Left renal cortex interstitium (tissue), 4 donors: ENCODE measurements at places on chromosomes 13 and 19.

GRCh38 chr13:23752111-23753001 is 136.8 kb downstream of the MIPEP start:
- DNase-seq: no peak

GRCh38 chr19:17755977-17756670 is 4.8 kb downstream of the FCHO1 start:
- DNase-seq: no peak

- DNase-seq: no peak
Measured at GRCh38 chr13:90577726-90578125, 769.8 kb upstream of the MIR17HG start.

GRCh38 chr13:85303630-85304029 is 495.6 kb downstream of the SLITRK6 start:
- no peak for DNase-seq

DNA sequence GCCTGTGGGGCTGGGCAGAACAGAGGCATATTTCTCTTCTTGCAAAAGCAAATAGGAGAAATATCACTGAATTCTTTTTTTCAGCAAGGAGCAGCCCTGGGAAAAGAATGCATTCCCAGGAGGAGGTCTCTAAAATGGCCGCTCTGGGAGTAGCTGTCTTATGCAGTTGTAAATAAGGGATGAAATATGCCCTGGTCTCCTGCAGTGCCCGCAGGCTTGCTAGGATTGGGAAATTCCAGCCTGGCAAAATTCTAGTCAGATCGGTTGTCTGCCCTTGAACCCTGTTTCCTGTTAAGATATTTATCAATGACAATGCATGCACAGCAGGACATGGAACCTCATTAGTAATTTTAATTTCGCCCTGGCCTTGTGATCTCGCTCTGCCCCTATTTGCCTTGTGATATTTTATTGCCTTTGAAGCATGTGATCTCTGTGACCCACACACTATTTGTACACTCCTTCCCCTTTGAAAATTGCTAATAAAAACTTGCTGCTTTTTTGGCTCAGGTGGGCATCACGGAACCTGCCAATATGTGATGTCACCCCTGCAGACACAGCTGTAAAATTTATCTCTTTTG is 1993.2 kb downstream of the PCDH9 start:
- DNase-seq: no peak

DNA sequence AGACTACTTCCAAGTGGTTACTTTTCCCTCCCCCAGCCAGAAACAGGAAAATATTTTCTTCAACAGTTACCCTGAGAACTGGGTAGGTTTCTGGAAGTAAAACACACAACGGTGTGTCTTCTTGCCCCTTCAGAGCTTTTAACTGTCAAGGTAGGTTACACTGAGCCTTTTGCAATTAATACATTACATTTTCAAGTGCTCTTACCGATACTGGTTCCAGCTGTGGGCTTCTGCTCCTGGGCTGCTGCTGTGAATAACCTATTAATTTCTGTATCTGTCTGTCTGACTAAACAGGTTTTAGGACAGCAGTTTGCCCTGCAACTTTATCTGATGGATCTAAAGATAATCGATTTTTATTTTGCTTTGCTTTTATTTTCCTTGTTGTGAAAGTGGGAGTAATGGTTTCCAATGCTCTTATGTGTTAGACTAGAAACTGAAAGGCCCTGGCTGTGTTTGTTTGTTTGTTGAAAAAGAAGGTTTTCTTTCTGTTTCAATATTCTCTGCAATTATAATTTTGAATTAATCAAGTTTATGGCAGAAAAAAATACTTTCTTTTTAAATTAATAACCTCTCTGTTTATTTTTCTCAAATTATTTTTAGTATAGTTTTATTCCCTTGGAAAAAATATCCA is 196.7 kb upstream of the SLITRK6 start:
- DNase-seq: no peak

- no peak for DNase-seq
Measured at GRCh38 chr13:73535341-73535740, 476.5 kb downstream of the KLF5 start.

GRCh38 chr13:93151277-93151676 is 75.3 kb upstream of the GPC6 start:
- no peak for DNase-seq

DNA sequence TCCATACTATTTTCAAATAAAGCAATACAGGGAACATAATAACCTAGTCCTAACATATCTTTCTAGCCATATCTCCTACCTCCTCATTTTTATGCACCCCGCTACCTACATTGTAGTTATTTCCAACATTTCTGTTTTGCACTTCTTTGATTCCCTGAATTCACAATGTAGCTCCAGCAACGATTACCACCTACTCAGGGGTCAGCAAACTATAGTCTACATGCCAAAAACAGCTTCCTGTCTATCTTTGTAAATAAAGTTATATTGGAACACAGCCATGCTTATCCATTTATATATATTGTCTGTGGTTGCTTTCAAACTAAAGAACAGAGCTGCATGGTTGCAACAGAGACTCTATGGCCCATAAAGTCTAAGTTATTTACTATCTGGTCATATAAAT is 16.7 kb downstream of the MYCBP2 start:
- no peak for DNase-seq

DNA sequence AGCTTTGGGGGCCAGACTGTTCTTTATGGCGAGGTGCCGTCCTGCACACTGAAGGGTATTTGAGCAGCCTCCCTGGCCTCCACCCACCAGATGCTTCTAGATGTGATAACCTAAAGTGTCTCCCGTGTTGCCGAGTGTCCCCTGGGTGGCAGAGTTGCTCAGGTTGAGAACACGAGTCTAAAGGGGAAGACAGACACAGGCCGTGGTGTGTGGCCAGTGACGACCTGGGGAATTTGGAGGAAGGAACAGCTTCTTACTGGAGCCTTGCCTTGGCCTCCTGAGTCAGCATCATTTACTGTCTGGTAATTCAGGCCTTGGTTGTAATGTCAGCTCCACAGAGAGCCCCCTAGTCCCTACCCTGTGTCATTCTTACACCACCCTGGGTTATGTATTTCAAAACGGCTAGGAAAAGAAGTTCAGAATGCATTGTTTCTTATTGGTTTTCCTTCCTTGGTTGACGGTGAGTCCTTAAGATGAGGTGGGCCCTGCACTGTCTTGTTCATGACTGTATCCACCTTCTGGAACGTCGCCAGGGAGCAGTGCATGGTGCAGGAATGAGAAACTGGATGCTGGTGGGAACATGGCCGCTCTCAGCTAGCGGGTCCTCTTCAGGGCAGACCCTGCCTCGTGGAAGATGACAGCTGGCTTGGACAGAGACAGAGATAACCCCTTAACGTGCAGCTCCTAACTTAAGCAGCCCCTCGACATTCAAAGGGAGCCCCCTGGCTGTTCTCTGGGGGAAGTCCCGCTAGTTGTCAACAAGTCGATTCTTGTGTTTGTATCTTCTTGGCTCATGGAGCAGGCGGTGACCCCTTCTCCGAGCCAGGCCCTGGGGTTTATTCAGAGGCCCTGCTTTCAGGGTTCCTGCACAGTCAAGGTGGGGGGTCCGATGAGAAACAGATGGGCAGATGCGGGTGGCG is 7.2 kb downstream of the SIN3B start:
- DNase-seq: no peak

- DNase-seq: no peak
Measured at GRCh38 chr19:35365303-35365702, 5.6 kb upstream of the GPR42 start.

DNA sequence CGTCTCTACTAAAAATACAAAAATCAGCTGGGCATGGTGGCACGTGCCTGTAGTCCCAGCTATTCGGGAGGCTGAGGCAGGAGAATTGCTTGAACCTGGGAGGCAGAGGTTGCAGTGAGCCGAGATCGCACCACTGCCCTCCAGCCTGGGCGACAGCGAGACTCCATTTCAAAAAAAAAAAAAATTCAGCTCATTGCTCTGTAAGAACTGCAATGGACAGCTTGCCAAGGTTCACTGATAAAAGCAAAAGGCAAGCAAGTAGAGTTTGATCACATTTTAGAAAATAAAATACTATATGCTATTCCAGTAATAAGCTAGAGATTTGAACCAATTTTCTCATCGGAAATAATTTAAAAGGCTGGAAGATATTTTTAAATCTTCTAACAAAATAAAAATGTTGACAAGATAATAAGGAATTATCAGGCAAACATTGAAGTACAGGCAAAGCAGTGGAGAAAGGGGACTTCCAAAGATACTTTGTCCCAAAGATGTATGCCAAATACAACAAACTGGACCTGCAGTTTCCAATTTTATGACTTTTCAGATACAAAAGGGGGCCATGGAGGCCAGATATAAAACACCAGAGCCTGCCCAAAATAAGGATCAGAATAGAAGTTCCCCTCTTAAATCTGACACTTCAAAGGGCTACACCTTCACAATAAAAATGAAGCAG is 29.6 kb downstream of the SLC6A16 start:
- no peak for DNase-seq

DNA sequence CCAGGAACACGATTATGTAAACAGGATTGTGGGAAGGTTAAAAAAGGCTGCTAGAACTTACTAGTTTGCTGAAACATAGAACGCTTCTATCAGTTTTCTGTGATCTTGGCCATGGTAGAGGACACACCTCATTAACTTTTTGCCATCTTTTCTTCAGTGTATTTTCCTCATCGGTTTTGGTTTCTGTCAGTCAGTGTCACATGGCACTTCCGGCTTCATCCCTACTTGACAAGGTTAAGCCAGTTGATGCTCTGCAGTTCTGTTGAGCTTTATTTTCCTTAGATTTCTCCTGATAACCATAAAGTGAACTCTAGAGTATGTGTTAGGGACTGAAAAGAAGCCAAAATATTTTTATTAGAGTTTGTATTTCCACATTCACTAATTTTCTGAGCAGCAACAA is 147.5 kb downstream of the NDFIP2 start:
- DNase-seq: no peak

DNA sequence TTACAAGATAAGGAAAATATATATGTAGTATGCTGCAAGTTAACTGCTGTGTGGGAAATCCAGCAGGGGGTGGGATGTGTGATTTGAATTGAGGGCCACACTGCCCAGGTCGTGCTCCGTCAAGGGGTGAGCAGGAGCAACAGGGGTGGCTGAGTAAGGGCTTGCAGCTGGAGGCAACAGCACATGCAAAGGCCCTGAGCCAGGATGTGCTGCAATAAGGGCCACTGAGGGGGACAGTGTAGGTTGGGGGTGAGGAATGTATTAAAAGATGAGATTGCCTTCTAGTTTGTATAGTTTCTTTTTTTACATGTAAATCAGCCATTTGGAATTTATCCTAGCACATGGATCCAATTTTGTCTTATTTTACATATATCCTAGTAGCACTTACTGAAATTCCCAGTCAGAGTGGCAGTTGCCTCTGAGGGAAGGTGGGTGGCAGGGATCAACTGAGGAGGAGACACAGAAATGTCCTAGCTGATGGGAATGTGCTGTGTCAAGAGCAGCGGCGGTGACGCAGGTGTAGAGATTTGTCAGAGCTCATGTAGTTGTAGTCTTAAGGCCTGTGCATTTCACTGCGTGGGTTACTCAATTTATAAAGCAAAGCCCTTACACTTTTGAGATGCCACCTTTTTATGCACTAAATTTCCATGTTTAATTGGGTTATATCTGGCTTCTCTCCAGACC is 5.4 kb upstream of the RBM42 start:
- DNase-seq: no peak

DNA sequence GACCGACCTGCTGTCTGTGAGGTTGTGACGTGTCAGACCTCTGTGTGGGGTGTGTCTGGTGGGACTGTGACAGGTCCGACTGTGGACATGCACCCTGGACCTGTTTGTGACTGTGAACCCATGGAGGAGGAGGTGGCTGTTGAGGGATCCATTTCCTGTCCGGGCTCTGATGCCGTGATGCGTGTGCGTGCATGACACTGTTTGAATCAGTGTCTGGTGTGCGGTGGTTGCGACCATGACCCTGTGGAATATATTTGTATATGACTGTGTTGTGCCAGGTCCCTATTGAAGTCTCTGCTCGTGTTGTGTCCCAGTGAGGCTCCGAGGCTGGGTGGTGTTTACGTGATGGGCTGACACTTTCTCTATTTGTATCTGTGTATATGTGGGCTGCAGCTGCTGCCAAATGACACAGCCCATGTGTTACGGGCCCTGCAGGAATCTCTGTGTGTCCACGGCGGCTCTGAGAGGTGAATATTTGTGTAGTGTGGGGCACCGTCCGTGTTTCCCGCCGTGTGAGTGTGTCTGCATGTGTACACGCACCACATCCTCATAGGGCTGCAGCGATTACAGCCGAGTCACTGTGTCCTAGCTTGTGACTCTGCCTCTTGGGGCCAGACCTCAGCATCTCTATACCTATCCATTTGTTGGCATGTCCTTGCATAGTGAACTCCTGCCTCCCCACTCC is 18.3 kb downstream of the CCDC97 start:
- DNase-seq: no peak

DNA sequence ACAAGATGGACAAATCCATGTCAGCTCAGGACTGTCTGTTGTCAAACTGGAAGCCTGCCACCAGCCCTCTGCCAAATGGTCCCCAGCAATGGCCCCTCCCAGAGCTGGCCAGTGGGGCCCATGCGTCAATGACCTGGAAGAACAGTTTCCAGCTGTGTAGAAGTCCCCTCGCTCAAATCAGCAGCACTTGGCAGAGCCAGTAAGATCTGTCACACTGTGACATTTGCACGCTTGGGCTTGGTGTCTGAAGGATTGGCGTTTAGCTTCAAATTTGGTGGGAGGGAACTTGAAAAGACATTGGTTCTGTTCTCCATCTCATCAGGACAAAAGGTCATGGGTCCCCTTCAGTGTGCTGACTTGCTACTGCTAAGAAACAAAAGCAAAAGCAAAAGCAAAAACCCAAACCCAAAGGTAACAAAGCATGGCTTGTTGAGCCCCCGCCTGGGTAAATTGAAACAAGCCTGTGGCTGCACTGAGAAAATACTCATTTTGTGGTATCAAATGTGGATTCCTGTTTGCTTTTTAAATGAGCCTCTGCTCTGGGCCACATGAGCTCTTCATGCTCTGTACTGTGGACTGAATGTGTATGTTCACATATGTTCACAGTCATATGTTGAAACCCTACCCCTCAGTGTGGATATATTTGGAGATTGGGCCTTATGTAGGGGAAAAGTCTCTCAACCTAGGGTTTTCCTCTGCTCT is 253.6 kb upstream of the MAB21L1 start:
- DNase-seq: no peak

GRCh38 chr19:58429745-58430144 is 10.2 kb downstream of the ZNF132 start:
- no peak for DNase-seq

GRCh38 chr19:28075229-28075628 is 1137.7 kb downstream of the UQCRFS1 start:
- no peak for DNase-seq

GRCh38 chr19:27751044-27751391 is 1461.9 kb downstream of the UQCRFS1 start:
- DNase-seq: no peak
